Naive thymus-derived CD4-positive, alpha-beta T cell (primary cell): ENCODE measurements at places on chromosomes 1 and 21.

- no peak for DNase-seq
Measured at GRCh38 chr1:81437213-81437612, 363.5 kb upstream of the ADGRL2 start.

DNA sequence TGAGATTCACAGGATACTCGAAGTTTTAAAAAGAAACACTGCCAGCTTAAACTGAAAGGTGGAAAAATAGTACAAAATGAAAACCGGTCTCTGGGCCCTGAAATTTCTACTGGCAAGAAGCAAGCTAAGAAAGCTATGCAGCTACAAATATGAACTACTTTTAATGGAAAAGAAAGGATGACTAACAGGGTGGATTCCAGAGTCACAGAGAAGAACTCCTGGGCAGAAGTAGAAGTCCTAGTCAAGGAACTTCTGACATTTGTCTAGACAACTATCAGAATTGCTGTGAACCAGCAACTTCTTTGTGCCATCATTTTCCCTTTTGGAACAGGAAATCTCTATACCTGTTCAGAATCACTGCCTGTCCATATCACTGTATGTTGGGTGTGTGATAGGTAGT is 38.1 kb downstream of the CD160 start:
- no peak for DNase-seq

DNA sequence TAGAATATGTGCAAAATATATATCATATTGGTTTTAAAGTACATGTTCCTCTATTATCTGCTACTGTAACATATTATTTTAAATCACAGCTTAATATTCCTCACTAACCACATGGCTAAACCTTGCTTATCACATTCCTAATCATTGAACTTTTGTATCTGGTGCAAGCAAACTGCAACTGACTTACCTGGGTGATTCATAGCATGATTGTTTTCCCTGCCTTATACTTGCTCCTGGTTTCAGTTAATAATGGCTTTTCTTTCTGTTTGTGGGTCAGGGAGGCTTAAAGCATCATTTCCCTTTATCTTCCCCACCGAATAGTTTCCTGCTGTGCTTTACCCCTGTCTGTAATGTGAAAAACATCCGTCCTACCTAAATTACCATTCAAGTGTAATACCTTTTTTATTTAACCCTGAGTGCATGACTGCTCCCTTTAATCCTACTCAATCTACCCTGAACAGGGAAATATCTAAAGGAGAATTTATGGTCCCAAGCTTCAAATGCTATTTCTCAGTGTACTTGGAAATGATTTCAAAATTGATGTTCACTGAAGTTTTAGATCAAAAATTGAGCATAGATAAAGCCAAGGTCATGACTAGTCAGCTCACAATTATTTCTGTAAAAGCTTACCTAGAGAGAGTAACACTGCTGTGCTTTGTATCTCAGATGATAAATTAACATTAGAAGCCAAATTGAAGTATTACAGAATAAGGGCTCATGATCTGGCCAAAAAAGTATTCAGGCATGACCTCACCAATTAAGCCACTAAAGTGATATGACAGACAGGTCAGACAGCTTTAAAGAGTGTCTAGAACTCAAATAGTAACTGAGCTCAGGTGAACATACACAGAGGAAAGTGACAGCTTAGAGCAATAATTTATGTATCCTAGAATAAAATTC is 507.1 kb downstream of the BRINP3 start:
- no peak for DNase-seq

GRCh38 chr1:31674626-31675025 is 29.2 kb downstream of the COL16A1 start:
- no peak for DNase-seq

DNA sequence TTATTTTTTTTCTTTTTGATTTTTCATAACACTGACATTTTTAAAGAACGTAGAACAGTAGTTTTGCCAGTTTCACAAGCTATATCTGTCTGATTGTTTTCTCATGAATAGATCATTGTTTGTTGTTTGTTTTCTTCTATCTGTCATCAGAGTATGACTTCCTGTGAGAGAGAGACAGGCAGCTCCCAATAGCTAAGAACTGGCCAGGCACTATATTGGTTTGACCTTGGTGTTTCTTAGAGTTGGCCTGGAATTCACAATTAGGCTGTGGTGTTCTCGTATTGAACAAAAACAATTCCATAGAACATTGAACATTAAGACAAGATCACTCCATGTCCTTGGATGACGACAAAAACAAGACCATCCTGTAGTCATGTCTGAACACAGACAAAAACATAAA is 43.4 kb downstream of the RPS6KC1 start:
- DNase-seq = no peak

DNA sequence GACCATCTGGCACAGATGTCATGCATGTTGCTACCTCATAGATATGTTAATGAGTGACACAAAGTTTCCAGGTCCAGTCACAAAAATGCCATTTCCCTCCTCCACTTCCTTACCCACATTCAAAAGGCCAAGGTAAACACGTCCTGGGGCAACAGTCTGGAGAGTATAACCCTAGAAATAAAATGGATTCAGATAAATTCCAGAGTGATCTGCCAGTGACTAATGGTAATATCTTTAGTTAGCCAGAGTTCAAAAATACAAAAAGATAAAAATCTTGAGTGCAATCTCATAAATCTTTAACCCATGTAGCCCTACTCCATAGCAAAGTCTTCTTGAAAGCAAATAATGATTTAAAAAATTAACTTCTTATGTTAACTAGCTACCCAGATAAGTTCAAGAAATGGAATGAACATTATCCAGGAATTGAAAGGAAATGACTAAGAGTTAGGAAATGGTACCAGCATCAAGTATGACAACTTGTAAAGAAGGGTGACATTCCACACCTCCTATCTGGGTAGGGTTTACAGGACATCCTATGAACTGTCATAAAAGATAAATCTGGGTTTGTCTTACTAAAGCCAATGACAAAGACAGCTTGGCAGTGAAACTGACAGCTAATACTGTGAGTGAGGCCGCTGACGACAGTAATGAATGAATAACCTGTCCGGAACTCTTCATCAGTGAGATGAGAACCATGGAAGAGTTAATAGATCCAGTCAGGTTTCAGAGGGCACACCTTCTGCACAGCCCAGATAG is 18.1 kb downstream of the RGS2 start:
- DNase-seq = no peak

GRCh38 chr1:232751393-232752140 is 53.6 kb upstream of the MAP10 start:
- no peak for DNase-seq

DNA sequence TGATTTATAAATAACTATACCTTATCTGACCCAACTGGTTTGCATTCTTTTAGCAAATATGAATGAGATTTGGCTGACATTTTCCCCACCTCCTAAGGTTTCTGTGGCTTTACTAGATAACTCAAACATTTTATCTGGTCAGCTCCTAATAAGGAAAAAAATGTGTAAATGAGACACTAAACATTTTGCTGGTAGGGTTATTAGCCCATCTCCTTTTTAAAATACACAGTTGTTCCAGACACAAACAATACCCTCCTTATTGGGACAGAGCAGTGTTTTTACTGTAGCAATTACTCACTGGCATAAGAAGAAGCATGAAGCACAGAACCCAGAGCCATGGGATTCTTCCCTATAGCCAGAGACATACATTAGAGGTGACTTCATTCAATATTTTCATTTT is 53.8 kb upstream of the NUF2 start:
- DNase-seq = no peak

GRCh38 chr1:184708084-184708676 is 46.5 kb downstream of the EDEM3 start:
- DNase-seq = no peak

GRCh38 chr1:109523706-109524105 is 14.2 kb upstream of the AMIGO1 start:
- no peak for DNase-seq

- no peak for DNase-seq
Measured at GRCh38 chr1:219476116-219476515, 136.8 kb downstream of the ZC3H11B start.

GRCh38 chr1:154698320-154699096 is 90.5 kb upstream of the ADAR start:
- no peak for DNase-seq
